ENCODE measurements at places on chromosomes 6 and 20.

DNA sequence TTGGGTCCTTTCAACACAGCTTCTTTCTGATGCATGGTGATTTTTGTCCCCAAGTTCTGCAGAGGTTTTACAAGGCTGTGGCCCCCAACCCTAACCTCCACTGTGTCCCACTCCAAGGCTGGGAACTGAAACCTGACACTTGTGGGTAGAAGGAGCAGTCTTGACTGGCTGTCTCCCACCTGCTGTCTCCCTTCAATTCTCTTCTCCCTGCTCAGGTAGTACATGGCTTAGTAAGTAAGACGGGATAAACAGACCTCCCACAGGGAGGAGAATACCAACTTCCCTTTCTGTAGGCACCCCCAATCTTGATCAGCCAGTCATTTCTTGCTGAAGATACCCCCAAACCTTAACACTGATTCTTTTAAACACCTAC lies 25.0 kb downstream of the TGM6 start:
- DNase-seq, result no peak

- no peak for DNase-seq
These were observed 14.9 kb upstream of the FAM210B start for GRCh38 chr20:56343861-56344381.

DNA sequence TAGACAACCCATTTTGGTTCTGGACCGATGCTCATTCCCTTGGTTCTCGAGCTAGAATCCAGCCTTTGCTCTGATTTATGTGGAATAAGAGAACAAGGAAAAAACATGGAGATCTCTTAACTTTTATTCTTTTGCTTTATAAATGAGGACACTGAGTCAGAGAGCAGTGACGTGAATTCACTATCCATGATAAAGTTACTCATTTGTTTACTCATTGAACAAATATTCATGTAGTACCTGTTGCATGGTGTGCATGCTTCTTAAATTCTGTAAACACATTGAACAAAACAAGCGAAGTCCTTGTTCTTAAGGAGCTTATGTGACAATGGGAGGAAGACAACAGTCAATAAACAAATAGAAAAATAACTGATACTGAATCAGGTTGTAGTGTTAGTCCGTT lies 56.9 kb downstream of the BMP2 start:
- DNase-seq, result no peak

DNA sequence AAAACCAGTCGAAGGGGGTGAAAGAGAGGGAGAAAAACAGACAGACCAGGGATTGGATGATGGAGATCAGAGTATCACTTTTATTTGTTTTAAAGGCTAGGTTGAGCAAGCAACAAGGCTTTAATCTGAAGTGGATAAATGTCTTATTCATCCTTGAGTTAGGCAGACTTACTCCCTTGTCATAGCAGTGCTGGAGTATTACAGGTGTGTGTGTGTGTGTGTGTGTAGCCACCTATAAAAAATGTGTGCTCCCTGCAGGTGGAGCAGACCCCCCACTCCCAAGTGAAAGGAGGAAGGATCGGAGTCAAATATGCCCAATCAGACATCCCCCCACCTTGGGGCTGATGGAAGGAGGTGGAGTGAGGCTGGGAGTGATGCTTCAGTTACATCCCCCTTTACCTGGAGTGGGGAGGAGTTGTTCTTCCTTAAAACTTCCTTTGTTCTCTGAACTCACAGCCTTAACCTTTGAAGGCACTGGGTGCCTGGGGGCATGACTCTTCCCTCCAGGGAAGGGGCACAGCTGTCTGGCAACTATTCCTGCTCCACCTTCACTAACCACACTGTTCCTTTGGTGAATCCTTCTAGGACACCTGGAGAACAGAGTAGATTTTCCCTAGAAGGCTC lies 27.3 kb downstream of the PTK7 start:
- no peak for DNase-seq

DNA sequence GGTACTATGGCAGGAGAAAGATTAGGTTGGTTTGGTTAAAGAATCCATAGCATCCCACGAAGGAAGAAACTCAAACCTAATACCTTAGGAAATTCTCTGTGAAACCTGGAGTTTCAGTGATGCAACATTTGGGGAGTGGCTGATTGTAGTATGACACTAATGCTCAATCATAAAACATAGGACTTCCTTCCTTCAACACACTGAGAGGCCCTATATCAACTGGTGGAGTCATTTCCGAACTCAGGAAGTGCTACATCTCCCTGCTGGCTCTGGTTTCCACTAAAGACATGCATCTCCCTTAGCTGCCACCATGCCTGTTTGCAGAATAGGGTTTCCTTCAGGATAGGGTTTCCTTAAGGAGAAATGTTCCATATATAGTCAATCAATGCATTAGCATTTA lies 5.2 kb upstream of the MANEA start:
- DNase-seq, result no peak

DNA sequence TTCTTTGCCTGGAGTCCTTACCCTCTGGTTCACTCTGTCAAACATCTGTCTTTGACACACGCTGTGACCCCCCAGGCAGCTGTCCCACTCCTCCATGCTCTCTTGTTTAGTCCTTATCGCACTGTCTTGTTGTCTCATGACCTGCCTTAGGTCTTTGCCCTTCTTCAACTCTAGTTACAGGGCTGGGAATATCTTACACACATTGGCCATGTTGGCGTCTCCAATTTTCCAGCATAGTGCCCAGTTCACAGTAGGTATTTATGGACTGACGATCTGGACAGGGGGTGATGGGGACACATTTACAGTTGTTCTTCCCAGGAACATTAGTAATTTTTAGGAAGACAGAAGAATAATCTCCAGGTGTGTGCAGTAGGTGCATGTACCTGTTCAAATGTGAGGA lies 129.7 kb upstream of the SLC22A16 start:
- no peak for DNase-seq
